ENCODE measurements at places on chromosomes 1 and 21.

DNA sequence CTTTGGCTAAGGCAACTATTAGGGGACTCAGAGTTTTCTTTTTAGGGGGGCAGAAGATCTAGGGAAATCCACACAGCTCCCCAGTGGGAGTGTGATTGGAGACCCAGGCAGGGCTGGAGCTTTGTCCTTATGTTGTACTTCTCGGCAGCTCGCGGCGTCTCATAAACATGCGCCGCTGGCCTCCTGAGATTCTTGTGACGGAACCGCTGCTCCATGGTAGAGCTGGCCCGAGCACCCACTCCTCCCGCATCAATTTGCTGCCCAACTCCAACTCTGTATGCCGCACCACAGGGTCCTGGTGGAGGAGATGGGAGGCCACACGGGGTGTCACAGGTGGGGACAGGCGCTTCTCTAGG, 143.9 kb downstream of the GALNT2 start:
- DNase-seq, result no peak

DNA sequence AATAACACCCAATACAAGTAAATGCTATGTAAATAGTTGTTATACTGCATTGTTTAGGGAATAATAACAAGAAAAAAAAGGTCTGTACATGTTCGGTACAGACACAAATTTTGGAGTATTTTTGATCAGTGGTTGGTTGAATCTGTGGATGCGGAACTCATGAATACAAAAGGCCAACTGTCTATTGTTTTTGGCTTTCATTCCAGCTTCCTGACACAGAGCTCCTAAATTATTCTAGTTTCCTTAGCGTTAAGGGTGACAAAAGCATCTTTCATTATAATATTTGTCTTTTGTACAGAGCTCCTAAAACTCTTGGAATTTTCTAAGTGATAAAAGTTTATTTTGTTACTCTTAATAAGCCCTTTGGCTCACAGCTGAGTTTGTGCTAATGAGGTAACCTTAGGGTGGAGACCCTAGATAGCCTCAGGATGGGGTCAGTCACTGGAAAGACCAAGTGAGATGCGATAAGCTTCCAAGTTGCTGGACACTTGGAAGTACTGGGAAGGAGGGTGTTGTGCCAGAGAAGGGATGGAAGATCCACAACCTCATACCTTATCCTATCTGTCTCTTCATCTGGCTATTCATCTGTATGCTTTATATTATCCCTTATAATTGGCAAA, 57.4 kb upstream of the PRRC2C start:
- no peak for DNase-seq

DNA sequence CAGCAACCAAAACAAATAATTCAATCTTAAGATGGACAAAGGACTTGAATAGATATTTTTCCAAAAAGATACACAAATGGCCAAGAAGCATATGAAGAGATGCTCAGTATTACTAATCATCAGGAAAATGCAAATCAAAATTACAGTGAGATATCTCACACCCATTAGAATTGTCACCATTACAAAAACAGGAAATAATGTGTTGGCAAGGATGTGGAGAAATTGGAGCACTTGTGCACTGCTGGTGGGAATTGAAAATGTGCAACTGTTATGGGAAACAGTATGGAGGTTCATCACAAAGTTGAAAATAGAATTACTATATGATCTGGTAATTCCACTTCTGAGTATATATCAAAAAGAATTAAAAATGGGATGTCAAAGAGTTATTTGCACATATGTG, 83.2 kb downstream of the SH3GLB1 start:
- DNase-seq, result no peak

DNA sequence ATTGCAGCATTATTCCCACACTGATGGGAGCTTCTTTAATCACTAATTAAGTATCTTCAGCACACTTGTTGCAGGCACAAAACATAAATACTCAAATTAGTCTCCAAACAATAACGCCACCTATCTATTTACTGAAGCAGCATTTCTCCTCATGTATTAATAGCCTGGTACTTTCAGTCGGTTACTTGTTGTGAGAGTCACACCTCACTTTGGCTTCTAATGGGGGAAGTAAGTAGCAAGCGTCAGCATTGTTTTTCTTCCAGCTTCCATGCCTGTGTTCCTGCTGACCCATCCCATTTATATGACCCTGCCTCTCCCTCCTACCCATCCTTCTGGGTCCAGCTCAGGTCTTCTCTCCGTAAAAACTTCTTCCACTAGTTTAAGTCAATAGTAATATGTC, 31.9 kb upstream of the DENND1B start:
- DNase-seq, result no peak

DNA sequence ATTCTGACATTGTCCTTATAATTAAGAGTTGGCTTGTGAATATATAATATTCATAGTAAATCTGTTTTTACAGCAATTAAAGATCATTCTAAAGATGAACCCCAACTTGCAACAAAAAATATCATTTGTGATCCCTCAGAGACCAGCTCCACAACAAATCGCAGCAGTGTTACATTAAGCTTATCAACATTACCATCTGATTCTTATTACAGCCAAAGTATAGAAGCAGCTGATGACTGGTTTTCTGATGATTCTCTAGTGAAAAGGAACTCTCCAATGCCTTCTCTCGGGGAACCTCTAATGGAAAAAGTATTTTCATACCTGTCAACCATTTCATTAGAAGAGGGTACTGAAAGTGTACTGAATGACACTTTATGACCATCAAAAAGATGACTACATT, 45.4 kb downstream of the C1orf185 start:
- no peak for DNase-seq

DNA sequence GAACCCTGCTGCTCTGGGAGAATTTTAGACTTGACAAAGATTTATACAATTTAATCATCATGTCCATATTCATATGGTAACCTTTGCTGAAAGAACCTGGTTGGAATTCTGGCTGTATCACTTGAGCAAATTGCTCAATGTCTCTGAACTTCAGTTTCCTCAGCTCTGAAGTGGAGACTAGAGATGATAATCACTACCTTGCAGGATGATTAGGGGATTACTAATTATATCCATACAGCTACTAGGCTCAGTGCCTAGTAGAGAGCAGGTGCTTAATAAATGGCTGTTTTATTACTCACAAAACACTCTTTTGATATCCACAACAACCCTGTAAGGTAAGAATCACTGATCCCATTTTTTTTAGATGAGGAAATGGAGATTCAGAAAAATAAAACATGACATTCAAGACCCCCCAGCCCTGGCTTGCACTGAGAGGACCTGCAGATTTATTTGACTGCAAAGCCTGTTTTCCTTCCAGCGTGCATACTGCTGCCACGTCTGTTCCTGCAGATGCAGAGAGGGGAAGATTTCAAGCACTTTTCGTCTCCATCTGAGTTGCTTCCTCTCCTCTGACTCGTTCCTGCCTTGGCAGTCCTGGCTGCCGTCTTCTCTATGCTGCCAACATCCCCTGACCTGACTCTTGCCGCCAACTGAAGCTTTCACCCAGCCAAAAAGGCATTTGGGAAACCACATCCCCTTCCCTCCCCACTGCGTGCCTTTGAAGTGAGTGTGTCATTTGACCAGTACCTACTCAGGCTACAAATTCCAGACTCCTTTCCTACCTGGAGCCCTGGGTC, 203.0 kb downstream of the PLPP3 start:
- no peak for DNase-seq

DNA sequence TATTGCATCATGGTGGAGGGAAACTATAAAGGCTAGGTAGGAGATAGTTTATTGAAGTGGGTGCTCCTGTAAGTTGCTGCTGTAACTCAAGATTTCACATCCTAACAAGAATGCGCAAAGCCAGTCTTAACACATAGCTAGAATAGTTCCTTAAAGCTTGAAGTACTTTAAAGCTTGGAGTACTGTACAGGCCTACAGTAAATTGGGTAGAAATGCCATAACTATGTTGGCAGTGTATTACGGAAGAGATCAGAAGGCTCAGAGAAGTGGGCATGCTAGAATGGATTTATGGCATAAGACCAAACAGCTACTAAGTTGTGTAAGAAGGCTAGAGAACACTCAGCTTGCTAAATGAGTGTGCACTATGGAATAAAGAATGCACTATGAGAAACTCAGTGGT, 44.5 kb downstream of the DMRTA2 start:
- DNase-seq, result no peak

DNA sequence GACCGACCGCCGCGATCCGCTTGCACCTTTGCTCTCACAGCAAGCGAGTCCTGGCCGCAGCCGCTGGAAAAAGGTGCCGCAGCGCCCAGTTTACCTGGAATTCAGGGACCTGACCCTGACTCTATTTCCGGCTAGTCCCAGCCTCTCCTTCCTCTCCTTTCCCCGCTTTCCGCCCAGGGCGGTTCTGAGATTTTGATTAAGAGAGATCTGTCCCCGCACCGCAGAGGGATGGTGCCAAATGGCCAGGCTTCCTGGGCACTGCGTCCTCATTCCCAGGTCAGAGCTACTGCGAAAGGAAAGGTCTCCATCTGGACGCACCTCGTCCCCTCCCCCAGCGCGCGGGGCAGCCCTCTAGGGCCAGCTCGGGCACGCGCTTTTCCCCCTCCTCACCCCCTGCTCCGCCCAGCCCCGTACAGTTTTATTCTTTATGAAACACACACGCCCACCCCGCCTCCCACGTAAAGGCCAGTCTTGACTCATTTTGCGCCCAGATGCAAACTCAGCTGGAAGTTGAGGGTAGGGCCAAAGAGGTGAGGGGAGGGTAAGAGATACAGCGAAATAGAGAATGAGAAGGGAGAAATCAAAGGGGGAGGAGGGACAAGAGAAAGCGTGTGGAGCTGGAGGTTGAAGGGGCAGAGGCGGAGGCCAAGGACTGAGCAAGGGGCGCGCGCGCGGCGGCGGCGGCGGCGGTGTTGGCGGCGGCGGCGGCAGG, 411.8 kb upstream of the ESRRG start:
- DNase-seq, result no peak

DNA sequence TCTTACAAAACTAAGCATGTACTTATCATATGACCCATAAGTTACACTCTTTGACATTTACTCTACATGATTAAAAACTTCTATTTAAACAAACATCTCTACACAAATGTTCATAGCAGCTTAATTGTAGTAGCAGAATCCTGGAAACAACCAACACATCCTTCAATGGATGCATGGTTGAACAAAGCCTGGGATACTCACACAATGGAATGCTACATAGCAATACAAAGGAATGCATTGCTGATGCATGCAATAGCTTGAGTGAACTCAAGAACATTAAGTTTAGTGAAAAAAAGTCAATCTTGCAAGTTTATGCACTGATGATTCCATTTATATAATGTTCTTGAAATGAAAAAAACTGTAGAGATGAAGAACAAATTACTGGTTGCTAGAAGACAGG, 686.9 kb downstream of the LRRIQ3 start:
- no peak for DNase-seq

DNA sequence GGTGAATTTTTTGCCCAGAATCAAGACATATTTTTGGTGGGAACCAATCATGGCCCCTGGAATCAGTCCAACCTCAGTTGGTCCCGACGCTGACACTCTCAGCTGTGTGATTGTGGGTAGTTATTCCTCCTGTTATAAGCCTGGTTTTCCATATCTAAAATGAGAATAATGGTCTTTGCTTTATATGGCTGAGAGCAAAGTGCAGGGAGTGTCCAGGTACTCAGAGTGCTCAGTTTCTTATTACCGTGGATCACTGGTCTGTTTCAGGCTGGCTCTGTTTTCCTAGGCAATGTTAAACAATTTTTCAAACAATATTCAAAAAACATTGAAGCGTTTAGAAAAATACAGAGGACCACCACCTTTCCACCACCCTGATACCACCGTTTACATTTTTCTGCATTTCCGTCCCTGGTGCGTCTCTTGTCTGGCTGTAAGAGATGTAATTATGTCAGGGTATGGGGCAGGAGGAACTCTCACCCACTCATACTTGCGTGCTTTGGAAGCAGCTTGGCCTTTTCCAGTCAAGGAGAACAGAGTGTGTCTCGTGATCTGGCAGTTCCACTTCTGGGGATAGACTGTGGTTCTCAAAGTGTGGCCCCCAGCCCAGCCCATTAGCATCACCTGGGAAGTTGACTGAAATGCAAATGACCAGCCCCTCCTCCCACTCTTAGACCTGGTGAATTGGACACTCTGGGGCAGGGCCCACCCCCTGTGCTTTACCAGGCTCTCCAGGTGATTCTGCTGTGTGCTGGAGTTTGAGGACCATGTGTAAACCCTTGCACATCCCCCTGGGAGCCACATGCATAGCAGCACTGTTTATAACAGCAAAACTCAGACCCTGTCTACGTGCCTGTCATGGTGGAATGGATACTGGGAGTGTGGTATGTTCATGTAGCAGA, 6.8 kb downstream of the MX1 start:
- DNase-seq, result no peak

DNA sequence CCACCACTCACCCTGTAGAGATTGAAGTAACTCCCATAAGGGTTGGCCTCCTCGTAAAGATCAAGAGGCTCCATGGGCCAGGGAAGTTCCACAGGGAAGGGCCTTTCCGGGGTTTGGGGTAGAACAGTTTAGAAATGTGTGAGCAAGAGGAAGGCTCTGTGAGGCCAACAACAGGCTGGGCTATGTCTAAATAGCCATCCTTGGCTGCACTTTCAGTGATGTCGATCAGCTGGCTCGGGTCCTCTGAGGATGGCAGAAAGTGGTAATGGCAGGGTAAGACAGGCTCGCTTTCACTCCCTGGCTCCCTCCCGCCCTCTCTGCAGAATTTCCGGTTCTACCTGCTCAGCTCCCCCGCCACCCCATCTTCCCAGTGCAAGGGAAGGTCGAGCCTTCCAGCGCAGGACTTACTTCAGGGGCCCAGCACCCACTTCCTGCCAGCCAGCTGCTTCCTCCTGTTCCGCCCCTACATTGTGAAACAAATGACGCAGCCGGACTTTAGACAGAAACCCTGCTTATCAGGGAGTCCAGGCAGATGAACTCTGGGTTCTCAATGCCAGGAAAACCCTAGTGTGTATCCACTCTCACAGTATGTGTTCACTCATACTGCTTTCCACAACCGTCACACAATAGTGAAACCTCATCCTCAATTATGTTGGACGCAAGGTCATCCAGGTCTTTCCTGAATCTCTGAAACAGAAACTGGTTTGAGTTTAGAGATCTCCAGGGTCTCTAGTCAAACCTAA, 7.3 kb downstream of the F11R start:
- peak; percentile 57 for DNase-seq

GRCh38 chr1:6163973-6164617, 16.0 kb downstream of the CHD5 start:
- DNase-seq, result no peak

DNA sequence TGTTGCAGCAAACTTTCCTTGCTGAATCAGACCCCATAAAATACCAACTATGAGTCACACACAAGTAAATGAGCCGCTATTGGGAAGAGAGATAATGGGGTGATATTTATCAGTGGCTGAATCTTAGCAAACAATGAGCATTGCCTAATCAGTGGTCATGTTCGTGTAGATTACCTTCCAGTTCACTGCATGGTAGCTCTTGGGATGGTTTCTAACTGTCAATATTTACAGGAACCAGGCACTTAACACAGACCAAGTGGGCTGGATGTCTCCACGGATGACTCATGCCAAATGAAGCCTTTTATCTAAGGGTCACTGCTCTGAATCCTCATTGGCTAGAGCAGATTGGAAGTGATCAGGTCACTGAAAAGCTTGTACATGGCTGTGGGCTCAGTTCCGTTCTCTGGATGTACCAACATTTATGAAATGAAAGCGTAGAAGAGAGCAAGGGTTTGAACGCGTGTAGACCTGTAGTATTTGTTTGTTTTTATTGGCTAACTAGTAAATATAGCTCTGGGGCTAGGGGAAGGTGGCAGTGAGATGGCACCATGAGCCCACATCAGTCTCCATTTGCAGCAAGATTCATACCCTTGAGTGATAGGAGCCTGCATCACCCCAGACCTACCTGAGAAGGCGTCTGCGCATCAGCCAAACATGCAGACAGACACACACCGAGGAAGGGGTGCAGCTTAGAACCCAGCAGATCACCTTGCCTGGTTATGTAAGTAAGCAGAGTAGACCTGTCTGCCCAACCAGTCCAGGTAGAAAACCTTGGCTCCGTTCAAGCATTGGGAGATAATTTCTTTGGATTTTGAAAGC, 153.3 kb downstream of the TOMM20 start:
- no peak for DNase-seq

Data from activated naive CD4-positive, alpha-beta T cell treated with Interleukin-2 at 50 U/mL for 16 hours (primary cell).